HFFc6 (cell line): ENCODE measurements at places on chromosomes 2 and 18. TPM values are rescaled to one million over a fixed set of nuclear protein-coding genes. Genes with fewer than 3 reads are reported as not detected.

Gene FNDC4
- 3.1 to 7.0 TPM (median 4.0 TPM) in 3 replicates for total RNA-seq

Gene IL36A
- total RNA-seq, result not detected in 2 replicates

Gene RGPD4
- 0.05 TPM in 1 of 3 replicates, not detected in the others for total RNA-seq

Gene SLC30A3
- total RNA-seq, result not detected in 3 replicates

Gene C1GALT1C1L
- total RNA-seq, result not detected in 3 replicates

Gene UGT1A10
- not detected in 3 replicates for total RNA-seq

GRCh38 chr2:164015328-164016123 is 279.7 kb upstream of the FIGN start:
- no peak for DNase-seq

DNA sequence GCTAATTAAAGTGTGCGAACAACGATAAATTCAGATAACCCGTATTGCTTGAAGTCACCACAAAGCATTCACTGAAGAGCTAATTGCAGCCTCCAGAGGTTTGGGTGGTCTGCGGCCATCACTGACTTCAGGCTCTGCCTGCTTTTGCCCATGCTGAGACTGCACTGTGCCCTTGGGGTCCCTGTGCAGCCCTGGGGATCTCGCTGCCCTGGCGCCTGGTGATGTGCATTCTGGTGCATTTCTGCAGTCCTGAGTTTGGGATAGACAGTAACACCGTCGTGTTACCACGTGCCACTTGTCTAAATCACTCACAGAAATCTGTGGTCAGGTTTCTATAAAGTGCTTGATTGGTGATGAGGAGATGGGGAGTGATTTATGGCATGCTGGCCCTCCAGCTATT is 27.6 kb downstream of the LDLRAD4 start:
- DNase-seq, result no peak

DNA sequence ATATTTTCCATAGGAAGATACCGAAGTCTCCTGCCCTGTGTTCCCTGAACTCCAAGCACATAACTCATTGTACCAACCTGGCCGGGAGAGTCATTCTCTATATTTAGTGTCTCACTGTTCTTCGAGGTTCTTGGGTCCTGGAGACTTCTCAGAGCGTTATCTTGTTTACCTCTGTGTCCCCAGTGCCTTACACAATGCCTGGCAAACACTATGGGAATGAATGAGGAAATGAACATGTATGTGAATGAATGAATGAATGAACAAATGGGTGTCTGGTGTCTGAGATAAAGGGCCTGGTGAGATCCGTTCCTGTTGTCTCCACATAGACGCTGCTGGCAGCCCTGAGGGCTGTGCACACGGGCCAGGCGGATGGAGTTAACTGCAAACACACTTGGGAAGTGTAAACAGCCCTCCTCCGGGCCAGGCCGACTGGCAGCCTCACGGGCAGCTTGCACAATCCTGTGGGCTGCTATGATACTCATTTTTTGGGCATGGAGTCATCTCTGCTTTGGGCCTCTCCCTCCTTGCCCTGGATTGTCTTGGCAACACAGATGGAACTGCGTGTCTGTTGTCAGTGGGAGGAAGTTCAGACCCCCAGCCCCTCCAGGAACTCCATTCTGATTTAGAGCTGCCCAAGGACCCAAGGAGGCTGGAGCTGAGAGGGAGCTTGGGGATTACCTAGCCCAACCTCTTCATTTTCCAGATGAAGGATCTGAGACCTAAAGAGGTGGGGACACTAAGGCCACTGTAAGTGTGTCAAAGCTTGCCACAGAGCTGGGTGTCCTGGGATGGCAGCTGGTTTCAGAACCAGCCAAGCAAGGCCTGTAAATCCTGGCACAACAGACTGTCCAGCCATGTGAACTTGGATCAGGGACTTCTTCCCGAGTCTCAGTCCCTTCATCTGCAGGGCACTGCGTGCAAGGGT is 124.4 kb downstream of the INHBB start:
- peak; percentile 96 for DNase-seq

DNA sequence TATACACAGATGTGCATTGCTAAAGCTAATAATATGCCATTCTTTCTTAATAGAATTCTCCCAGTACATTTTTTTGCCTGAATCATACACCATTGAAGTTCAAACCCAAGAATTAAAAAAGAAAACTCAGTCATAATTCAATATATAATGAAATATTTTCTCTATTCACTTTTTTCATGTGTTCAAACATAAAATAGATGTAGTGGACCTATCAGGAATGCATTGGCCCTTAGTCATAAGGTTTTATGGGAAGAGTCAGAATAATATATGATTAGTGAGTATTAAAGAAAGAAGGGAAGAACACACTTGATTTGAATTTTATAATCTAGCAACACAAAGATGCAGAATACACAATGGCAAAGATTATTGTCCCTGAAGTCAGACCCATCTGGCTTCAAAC is 297.0 kb upstream of the COL3A1 start:
- DNase-seq, result no peak

DNA sequence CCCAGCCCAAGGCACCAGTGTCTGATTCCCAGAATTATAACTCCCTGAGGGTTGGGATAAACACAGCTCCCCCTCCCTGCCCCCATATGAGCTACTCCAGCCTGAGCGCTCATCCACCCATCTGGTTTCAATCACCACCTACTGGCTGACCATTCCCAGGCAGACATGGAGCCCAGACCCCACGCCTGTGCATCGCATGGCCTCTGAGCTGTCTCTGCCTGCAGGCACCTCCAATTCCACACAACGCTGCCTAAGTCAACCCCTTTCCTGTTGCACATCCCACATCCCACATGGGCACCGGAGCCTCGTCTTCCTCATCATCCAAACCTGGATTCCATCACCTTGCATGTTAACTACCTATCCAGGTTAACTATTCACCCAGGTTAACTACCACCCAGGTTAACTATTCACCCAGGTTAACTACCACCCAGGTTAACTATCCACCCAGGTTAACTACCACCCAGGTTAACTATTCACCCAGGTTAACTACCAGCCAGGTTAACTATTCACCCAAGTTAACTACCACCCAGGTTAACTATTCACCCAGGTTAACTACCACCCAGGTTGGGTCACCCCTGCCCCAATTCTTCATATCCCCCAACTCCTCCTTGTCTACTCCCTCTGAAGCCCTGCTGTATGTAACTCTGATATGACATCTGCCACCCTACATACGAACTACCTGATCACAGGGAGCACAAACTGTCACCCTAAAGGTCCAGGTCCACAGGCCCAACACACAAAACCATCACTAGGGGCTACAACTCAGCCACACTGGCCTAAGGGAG is 47.8 kb downstream of the TEX51 start:
- DNase-seq, result no peak

- no peak for DNase-seq
Measured at GRCh38 chr2:68316111-68316510, 3.6 kb downstream of the CNRIP1 start.

- DNase-seq, result no peak
Measured at GRCh38 chr2:74148457-74149246, 940 bp upstream of the BOLA3 start.

DNA sequence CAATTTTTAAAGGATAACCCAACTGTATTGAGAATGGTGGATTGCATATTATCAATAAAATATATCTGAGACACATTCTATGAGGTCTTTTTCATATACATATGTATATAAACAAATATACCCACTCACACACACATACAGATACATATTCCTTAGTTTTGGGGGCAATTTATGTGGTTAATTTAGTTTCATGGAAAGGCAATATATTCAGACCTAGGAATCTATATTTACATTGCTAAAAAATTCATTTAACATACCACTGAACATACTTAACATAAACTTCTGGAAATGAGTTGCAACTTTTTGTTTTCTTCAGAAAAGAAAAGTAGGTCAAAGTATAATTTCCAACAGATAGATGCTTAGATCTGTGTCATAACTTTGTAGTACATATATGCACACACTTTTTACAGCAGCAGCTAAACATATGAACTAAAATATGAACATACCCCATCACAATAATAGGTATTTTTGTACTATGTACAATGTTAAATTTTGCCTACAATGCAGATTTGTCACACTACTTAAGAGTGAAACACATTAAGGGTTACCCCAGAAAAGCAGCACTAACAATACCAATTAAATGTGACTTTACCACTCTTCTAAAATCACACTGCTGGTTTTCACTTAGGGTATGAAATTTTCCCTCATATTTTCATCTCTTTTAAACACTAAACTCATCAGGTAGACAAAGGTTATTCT is 23.0 kb downstream of the HEATR5B start:
- no peak for DNase-seq

DNA sequence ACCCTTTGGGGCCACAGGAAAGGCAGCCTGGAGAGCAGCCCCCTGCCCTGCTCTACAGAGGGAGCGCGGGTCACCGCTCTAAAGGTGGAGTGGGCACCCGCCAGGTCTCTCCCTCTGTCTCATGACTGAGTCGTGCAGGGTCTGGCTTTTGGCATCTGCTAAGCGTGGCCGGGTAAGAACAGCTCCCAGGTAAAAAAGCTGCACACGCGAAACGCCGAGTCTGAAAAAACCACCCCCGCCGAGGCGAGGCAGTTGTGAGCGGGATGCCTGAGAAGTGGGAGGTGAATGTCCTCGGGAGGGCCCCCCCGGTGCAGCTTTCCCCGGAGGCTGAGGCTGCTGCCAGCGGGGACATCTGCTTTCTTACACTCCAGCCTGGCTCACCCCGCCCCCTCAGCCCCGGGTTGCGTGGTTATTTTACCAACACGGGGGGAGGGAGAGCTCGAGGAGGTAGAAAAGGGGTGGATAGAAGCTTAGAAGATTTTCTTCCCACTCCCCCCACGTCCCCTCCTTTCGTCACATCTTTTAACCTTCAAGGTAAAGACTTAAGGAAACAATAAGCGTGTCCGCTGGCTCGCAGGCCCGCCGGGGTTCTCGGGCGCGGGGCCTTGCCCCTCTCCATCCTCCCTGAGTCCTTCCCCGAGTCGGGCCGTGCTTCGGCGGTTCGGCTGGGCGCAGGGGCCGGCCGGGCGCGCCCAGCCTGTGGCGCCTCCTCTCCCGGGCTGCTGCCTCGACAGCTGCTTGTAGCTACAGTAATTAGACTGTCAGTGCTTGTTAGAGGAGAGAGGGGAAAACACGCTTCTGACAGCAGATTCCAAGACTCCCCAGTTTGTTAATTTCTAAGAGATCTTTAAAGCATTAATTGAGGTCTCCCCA is 70.6 kb upstream of the PSMD14 start:
- peak; percentile 9 for DNase-seq

- DNase-seq, result no peak
Measured at GRCh38 chr2:219362072-219362471, 25.6 kb downstream of the DNPEP start.
